ENCODE measurements at places on chromosomes 7 and 10.

- no peak for DNase-seq
Observed at GRCh38 chr10:95168694-95169093, 25.3 kb upstream of the ACSM6 start.

DNA sequence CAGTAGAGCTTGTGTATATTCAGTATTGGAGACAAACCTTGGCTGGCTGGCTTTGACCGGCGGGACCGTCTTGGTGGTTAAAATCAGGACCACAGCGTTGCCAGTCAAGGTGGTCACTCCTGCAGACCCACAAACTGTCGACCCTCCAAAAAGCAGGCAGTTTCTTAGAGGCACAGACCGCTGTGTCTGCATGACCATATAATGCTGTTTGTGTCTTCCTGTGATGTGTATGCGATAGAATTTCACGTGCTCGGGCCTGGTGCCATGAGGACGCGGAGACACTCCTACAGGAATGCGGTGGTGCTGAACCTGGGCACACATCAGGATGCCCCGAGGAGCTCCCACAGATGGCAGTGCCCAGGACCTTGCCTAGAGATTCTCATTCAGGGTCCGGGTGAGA is 34.8 kb downstream of the BNIP3 start:
- no peak for DNase-seq

- DNase-seq, result no peak
Observed at GRCh38 chr10:4053940-4054339, 268.9 kb upstream of the KLF6 start.

DNA sequence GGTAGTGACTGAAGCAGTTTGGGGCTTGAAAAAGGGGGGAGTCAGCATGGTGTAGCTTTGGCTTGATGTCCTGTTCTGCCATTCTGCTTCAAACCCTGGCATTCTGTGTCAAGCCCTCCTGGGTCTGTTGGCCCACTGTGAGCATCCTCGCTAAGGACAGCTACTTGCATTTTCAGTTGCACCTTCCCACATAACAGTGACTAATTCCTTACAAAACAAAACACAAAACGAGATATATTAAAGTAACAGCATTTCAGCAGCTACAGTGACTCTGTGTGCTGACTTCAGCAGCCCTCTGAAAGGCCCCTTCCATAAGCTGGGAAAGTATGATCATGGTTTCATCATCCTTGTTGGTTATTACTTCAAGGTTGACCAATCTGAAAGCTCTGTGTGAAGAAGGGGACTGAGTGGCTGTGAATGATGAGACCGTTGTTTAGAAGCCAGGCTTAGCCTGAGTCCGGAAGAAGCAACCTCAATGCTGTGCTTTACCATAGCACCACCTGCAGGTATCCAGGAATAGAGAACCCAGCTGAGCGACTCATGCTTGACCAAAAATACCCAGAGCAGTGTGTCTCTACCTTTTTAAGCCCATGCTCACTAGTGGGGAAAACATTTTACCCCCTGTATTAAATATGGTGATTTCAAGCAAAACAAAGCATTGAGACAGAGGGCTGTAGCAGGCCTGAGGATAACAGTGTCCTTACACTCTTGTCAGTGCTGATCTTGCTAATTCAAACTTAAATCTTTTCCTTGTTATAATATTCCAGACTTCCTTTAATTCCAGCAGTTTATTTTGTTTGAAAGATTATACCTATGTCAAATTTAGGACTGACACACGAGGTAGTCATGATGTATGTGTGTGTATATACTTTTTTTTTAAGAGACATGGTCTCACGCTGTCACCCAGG is 42.6 kb upstream of the CC2D2B start:
- DNase-seq, result peak; percentile 43

DNA sequence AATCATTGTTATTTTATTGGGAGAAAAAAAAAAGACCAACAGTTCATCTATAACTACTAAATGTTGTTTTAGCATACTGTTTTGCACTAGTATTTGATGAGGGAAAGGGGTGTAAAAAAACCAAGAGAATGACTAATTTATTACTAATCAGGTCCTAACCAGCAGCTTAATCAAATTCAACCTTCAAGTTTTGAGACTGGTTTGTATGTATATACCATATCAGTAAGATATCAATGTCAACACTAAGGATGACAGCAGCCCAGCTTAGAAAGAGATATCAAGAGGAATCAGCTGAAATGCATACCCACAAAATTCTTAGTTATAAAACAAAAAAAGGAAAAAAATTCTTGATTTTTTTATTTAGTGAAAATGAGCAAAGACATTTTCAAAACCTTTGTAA is 122.6 kb downstream of the KMT2C start:
- no peak for DNase-seq

DNA sequence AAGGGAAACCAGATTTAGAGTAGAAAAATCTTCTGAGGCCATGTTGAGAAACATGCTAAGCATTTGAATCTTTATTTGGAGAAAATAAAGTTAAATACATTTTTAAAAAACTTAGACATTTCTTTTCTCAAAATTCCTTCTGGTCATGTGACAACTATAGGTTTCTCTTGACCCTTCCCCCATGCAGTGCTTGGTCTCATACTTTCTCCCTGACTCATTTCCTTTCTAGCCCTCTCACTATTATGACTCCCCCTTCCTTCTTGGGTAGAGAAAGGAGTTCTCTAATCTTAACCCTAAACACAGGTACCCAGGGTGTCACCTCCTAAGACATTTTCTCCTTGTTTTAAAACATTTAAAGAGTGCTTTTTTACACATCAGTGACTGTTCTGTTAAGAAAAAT is 179.5 kb upstream of the TMEM106B start:
- DNase-seq, result no peak

DNA sequence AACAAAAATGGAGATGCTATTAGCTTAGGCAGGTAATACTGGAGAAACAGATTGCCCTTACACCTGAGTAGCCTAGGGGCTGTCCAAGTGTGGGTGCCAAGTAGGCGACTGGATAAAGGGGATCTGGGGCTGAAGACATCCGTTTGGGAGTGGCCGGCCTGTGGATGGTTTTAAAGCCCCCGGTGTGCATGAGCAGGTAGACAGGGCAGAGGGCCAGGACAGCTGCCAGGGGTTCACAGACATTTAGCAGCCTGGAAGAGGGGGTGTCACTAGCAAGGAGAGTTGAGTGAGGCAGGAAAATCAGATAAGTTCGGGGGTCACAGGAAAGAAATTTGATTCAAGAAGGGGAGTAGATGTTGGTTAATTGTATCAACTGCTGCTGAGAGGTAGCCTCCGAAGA is 1.5 kb upstream of the OPALIN start:
- DNase-seq, result no peak

- DNase-seq, result no peak
Observed at GRCh38 chr7:147811923-147812322, 778.6 kb upstream of the C7orf33 start.
